NAMALWA (cell line): ENCODE measurements at places on chromosomes 16 and 17.

DNA sequence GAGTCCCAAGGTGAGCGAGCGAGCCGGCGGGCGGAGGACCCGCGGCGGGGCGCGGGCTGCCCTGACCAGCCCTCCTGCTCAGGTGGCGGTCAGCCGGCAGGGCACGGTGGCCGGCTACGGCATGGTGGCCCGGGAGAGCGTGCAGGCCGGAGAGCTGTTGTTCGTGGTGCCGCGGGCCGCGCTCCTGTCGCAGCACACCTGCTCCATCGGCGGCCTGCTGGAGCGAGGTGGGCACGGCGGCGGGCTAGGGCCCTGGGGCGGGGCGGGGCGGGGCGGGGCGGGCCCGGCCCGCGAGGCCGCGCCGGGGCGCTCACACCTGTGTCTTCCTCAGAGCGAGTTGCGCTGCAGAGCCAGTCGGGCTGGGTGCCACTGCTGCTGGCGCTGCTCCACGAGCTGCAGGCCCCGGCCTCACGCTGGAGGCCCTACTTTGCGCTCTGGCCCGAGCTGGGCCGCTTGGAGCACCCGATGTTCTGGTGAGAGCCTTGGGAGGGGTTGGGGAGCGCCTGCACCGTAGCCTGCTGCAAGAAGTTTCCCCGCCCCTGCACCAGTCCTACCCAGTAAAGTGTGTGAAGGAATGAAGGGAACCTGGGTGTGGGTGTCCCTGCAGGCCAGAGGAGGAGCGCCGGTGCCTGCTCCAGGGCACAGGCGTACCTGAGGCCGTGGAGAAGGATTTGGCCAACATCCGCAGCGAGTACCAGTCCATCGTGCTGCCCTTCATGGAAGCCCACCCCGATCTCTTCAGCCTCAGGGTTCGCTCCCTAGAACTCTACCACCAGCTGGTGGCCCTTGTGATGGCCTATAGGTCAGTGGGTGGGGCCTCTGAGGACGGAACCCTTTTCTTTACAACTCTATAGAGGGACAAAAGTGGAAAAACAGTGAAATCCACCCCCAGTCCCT lies 802 bp downstream of the SETD6 start:
- peak; percentile 88 for DNase-seq

GRCh38 chr16:80931801-80932707 lies 74.6 kb downstream of the CMC2 start:
- DNase-seq, result no peak

- DNase-seq, result no peak
Observed at GRCh38 chr17:1179112-1179817, 516 bp downstream of the ABR start.

DNA sequence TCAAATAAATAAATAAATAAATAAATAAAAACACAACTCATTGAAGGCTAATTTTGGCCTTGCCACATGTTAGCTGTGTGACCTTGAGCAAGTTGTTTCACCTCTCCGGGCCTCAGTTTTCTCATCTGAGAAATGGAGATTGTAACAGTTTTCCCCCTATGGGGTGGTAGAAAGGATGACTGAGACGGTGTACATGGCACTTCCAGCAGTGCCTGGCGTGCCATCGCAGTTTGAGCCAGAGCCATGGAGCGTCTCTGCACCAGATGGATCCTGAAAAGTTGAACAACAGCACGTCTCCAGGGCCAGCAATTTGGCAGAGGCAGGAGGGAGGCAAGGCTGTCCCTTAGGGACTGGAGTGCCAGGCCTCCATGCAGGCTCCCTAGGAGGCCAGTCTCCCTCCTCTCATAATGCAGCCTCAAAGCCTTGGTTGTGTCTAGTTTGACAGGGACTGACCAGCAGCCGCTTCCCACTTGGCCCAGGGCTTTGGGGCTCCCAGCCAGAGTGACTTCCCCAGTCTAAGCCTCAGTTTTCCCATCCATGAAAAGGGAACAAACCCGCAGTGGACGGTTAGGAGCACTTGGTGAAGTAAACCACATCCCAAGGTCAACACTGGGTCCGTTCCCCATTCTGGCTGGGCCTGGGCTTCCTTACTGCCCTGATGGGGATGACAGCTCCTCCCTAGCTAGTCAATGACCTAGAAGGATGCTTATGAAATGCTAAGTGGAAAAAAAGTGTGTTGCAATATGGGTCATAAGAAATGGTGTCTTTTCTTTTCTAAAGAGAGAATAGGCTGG lies 19.3 kb downstream of the SOCS1 start:
- no peak for DNase-seq

- DNase-seq, result no peak
Observed at GRCh38 chr16:23909792-23910418, 74.1 kb downstream of the PRKCB start.

DNA sequence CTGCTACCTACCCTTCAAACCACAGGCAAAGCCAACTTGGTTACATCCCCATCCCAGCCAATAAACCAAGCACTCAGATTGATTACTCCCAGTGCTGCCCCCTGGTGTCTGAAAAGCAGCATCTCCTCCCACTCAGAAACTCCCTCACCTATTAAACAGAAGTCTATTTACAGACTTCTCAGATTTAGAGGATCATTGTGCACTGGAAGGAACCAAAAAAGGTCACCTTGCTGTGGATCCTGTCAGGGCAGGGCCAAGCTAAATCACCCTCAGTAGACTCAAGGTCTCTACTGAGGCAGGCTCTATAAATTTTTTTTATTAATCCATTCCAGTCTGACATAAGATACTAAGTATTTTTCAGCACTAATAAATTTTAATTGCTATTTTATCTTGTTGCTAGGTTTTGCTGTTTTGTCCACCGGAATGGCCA lies 17.6 kb downstream of the HIGD1B start:
- peak; percentile 87 for DNase-seq

- DNase-seq, result no peak
Observed at GRCh38 chr17:61384692-61385576, 14.7 kb upstream of the TBX2 start.

GRCh38 chr16:46789499-46790414 lies 41.2 kb downstream of the C16orf87 start:
- peak; percentile 87 for DNase-seq

DNA sequence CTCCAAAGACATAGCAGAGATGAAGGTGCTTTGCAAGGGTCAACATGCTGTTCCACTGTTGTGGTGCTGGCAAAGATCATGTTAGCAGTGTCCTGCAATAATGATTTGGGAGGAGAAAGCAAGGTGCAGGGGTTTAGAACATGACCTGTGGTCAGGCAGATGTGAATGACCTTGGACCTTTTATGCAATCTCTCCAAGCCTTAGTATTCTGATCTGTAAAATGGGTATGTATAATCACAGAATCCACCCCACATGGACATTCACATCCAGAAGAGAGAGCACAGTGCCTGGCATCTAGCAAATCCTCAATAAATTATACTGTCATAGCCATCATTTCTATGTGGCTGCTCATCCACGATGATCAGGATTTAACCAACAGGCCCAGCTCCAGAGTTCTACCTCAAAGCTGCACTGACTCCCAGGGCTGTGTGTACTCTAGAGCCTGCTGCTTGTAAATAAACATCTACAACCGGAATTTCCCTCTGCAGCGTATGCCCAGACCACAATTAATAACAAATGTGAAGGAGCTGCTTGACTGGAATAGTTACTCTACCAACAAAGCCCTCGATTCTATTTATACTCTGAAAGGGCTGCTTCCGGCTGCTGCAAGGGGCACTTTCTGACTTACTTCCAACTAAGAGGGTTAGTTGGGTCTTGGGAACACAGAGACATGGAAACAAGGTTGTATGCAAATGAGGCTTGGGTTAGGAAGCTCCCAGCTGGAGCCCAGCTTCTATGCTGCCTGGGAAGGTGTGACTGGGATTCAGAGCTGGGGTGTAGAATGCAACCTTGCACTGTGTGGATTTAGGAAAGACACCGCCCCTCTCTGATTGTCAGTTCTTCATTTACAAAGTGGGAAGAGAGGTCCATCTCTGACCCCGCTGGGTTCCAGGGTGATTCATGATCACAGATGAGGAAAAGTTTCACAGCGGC lies 265.2 kb downstream of the XYLT1 start:
- no peak for DNase-seq

DNA sequence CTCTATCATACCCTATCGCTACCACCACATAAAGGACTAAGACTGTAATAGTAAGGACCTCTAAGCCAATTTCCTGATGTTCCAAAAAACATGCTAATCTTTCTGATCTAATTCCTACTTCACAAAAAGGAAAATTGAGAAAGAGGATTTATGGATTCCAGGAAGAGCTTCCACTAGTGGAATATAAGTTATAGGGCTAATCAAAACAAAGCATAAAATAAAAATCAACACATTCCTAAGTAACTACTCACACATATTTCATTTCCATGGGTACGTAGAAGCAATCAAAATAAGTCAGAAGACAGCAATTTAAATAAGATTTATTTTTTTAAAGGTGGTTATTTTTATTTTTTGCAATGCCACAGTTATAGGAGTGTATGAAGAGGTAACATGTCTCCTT lies 12.4 kb downstream of the CCDC43 start:
- DNase-seq, result no peak

GRCh38 chr17:52536489-52536888 lies 378.0 kb upstream of the CA10 start:
- DNase-seq, result no peak

- no peak for DNase-seq
Observed at GRCh38 chr17:19975601-19976000, 2.0 kb downstream of the AKAP10 start.

- no peak for DNase-seq
Observed at GRCh38 chr17:56471696-56472095, 121.8 kb upstream of the NOG start.

- DNase-seq, result no peak
Observed at GRCh38 chr16:85511938-85512807, 100.9 kb upstream of the GSE1 start.

- DNase-seq, result no peak
Observed at GRCh38 chr17:75825149-75825552, 19.1 kb downstream of the UNC13D start.

GRCh38 chr17:14737984-14738651 lies 437.2 kb downstream of the HS3ST3B1 start:
- no peak for DNase-seq

- no peak for DNase-seq
Observed at GRCh38 chr17:80832266-80832676, 159.4 kb upstream of the CHMP6 start.

- DNase-seq, result no peak
Observed at GRCh38 chr17:39325528-39326240, 75.7 kb downstream of the FBXL20 start.

DNA sequence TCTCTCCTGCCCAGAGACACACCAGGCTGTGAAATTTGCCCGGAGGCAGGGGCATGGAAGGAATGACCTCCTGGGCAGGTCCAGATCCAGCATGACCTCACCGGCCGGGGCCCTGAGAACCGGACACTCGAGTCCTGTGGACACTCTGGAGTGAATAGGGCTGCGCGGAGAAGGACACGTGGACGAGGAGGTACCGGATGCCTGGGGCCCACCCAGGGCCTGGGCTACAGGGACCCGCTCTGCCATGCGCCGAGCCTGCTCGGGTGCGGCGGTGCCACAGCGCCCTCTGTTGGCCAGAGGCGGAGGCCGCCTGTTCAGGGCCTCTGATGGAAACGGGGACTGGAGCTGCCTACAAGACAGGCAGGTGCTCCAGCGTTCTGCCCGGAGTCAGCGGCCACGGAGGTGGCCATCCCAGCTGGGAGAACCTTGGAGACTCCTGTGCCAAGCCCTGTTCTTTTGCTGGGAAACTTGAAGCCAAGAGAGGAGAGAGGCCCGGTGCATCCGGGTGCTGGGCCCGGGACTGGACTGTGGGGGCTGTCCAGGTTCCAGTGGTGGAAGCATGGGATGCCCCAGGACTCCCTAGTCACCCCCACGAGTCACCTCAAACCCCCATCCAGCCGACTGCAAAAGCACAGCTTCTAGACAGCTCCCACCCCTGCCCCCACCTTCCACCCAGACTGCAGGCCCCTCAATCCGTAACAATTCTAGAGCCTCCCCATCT lies 19.3 kb upstream of the NXPH3 start:
- DNase-seq, result peak; percentile 83

- no peak for DNase-seq
Observed at GRCh38 chr17:81868674-81869220, 2.4 kb downstream of the ARHGDIA start.

DNA sequence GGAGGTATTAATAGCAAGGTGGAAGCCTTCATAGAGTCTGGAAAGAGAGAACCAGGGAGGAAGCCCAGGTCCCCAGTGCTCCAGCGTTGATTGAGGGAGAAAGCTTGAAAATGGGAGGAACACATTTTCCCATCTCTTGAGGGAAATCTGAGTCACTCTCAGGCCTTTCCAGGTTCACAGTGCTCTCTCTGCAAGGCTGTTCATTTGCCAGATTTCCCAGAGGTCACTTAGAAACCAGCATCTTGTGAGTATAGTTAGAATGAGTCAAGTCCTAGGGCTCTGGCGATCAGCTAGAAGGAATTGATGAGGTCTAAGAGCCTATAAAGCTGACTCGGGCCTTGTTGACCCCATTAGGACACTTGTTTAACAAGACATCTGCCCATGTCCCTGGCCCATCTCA lies 17.7 kb upstream of the ZNF594 start:
- no peak for DNase-seq

DNA sequence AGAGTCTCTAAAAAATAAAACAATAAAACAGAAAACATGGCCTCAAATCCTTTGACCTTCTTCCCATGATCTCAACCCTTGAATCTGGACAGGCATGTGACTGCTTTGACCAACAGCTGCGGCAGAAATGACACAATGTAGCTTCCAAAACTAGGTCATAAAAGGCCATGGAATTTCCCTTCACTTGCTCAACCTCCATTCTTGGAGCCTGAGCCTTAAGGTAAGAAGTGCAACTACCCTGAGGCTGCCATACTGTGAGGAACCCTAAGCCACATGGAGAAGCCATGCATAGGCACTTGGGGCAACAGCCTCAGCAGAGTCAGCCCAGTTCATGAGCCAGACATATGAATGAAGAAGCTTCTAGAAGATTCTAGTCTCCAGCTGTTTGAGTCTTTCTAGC lies 75.7 kb upstream of the BRD7 start:
- no peak for DNase-seq

DNA sequence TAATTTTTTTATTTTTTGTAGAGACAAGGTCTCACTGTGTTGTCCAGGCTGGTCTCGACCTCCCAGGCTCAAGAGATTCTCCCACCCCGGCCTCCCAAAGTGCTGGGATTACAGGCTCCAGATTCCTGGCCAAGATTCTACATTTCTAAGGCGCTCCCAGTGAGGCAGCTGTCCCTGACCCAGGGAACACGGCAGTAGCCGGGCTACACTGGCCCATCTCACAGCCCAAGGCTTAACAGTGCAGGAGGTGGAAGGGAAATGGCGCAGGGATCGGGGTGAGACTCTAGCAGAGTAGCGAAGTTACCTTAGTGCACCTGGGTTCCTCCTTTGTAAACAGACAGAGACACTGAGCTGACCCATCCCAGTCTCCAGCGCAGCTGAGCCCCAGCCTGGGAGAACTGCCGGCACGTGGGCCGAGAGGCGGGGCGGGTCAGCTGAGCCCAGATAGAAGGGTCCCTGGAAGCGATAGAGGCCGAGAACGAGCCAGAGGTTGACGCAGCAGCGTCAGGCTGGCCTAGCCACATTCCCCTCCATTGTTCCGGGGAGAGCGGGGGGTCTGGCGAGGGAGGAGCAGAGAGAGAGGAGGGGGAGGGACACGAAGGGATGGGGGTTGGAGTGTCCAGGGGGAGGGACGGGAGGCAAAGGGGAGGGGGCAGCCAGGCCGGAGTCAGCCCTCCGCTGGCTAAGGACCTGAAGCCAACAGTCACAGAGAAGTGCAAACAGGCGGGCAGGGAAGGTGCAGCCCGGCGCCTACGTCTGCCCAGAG lies 2.5 kb downstream of the CARHSP1 start:
- DNase-seq, result no peak
